Mucosa of descending colon (tissue), 3 donors: ENCODE measurements at places on chromosomes 6 and 20. TPM values are rescaled to one million over a fixed set of nuclear protein-coding genes. Genes with fewer than 3 reads are reported as not detected.

GRCh38 chr6:116010386-116010785 is 50.3 kb downstream of the FRK start:
- DNase-seq = no peak

DNA sequence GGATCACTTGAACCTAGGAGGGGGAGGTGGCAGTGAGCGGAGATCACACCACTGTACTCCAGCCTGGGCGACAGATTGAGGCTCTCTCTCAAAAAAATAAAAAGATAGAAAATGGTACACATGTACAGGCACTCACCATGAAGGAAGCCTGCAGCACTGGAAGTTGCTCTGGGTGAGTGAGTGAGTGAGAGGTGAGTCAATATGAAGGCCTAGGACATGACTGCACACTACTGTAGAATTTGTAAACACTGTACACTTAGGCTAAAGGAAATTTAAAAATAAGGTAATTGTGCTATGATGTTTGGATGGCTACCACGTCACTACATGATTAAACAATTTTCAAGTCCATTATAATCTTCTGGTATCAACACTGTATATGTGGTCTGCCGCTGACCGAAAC is 216.2 kb downstream of the FOXC1 start:
- no peak for DNase-seq

- no peak for DNase-seq
Observed at GRCh38 chr6:159311618-159312017, 142.4 kb downstream of the FNDC1 start.

Gene OSTM1
- 67.5 TPM for total RNA-seq

Gene AGPAT4
- total RNA-seq = 7.3 TPM

Gene SAPCD1
- total RNA-seq = 4.3 TPM

Gene TREML1
- not detected for total RNA-seq
